ENCODE measurements at places on chromosomes 2 and 18.

GRCh38 chr2:32952761-32953476, 6.2 kb downstream of the LTBP1 start:
- no peaks in the 10 kb centered on the region for H3K4me1 ChIP-seq
- H3K36me3 ChIP-seq, result no peaks in the 10 kb centered on the region
- no peaks in the 10 kb centered on the region for H3K27me3 ChIP-seq
- no peak overlapping the region for H3K4me3 ChIP-seq

DNA sequence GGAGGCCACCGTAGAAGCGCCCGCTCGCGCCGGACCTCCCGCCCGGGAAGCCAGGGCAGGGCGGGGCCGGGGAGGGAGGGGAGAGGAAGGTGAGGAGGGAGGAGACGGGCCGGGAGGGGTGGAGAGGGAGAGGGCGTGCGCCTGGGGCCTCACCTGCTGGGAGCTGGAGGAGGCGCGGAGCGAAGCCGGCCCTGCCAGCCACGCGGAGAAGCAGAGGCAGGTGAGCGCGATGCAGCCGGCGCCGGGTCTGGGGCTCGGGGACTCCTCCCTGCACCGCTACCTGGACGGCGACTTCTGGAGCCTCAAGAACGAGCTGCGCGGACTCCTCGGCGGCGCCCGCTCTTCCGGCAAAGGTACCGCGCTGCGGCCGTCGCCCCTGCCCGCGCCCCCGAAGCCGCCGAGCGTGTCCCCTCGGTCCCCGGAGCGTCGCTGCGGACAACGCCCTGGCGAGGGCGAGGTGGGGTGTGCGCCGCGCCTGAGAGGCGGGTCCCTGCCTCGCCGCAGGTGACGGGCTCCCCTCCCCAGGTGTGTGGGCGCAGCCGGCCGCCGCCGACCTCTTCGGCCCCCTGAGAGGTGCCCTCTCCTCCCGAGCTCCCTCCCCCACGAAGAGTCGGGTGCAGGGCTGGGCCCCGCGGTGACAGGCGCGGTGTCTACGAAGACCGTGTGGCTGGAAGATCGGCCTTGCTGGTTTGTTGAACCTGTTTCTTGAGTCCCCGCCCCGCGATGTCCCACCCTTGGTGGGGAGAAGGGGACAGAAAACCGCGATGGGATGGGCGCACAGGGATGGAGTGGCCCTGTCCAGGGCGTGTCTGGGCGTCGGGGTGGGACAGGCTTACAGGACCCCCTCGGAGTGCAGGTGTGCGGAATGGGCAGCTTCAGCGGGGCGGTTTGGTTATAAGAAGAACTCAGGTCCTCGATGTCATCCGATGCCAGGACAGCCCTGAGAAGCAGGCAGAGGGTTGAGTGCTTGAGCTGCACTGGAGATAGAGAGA, at the start of gene ACOXL:
Gene ACOXL, plus strand, starts transcription at position 152 of the 992 bp plus-strand sequence. CDS start 35,817 bp downstream, outside the sequence.
- no peak for DNase-seq
- H3K4me3 ChIP-seq, result peak within 1 kb of the TSS; percentile 45
- no peak within 1 kb of the TSS for H3K27ac ChIP-seq
- no peaks in the 10 kb centered on the region for H3K36me3 ChIP-seq
- H3K4me1 ChIP-seq, result peaks cover 5% of the 10 kb centered on the region
- H3K27me3 ChIP-seq, result peaks cover 17% of the 10 kb centered on the region

GRCh38 chr2:231250698-231251097, 52.3 kb downstream of the ARMC9 start:
- no peaks in the 10 kb centered on the region for H3K27me3 ChIP-seq
- no peaks in the 10 kb centered on the region for H3K4me1 ChIP-seq
- H3K36me3 ChIP-seq, result no peaks in the 10 kb centered on the region
- DNase-seq, result no peak
- no peak overlapping the region for H3K4me3 ChIP-seq
- no peak overlapping the region for H3K27ac ChIP-seq

GRCh38 chr18:9335697-9336045, 1.1 kb downstream of the TWSG1 start:
- no peaks in the 10 kb centered on the region for H3K27me3 ChIP-seq
- peaks cover 8% of the 10 kb centered on the region for H3K4me1 ChIP-seq
- no peaks in the 10 kb centered on the region for H3K36me3 ChIP-seq
- no peak for DNase-seq
- H3K4me3 ChIP-seq, result peak overlapping the region; percentile 90
- H3K27ac ChIP-seq, result no peak overlapping the region

DNA sequence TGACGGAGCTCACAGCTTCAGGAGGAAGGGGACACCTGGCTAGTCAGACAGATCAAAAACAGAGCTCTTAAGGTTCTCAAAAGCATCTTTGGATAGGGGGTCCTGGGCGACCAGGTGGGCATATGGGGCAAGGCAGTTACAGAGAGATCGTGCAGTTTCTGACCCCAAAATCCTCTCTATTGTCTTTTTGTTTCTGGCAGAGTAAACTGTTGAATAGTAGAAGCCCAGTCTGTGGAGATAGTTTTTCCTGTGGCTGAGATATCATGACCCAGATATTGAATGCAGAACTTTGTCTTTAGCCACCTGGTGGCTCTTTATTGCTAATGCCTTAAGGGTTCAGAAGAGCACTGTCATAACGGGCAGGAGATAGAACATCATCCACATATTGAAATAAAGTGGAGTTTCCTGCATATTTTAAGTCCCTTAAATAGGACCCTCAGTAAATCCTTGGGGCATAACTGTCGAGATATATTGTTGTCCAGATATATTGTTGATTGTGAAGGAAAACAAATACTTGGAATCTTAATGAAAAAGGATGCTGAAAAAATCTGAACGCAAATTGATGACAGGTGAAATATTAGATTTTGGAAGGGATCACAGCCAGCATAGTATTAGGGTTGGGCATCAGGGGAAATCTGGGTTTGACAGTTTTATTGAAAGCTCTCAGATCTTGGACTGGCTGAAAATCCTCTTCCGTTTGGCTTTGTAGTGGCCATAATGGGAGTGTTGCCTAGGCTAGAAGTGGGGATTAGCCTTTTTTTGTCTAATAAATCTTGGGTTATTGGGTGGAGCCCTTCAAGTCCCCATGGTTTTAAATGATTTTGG, 14.1 kb upstream of the ZDBF2 start:
- no peak overlapping the region for H3K27ac ChIP-seq
- H3K36me3 ChIP-seq, result no peaks in the 10 kb centered on the region
- peaks cover 12% of the 10 kb centered on the region for H3K27me3 ChIP-seq
- H3K4me1 ChIP-seq, result no peaks in the 10 kb centered on the region
- no peak for DNase-seq

DNA sequence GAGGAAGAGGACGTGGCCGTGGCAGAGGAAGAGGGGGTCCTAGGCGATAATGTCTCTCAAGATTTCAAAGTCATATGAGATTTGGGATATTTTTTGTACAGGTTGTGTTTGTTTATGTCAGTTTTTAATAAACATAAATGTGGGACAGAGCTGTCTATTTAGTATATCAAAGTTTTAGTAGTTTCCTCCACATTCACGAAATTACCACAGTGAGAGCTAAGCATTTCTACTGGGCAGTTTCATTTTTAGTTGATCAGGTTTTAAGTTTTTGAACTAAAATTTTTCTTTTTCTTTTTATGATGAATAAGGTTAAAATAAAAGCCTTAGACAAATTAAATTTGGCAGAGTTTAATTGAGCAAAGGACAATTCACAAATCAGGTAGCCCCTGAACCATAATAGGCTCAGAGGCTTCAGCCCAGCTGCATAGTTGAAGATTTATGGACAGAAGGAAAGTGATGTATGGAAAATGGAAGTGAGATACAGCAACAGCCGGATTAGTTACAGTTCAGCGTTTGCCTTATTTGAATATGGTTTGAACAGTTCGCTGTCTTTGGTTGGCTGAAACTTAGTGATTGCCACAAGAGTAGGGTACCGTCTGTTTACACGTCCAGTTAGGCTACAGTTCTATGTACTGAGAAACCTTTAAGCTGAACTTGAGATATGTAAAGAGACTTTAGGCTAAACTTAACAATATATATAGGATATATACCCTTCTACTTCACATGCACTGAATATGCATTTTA, 17.1 kb downstream of the SNRPD1 start:
- H3K36me3 ChIP-seq, result peaks cover 36% of the 10 kb centered on the region
- no peak overlapping the region for H3K4me3 ChIP-seq
- peaks cover 12% of the 10 kb centered on the region for H3K4me1 ChIP-seq
- H3K27me3 ChIP-seq, result no peaks in the 10 kb centered on the region

- H3K4me1 ChIP-seq, result no peaks in the 10 kb centered on the region
- H3K36me3 ChIP-seq, result no peaks in the 10 kb centered on the region
- H3K27me3 ChIP-seq, result no peaks in the 10 kb centered on the region
These were observed 345.3 kb downstream of the EN1 start for GRCh38 chr2:118502106-118502505.

- DNase-seq, result no peak
- no peak overlapping the region for H3K4me3 ChIP-seq
- no peaks in the 10 kb centered on the region for H3K27me3 ChIP-seq
- no peak overlapping the region for H3K27ac ChIP-seq
- no peaks in the 10 kb centered on the region for H3K36me3 ChIP-seq
- H3K4me1 ChIP-seq, result no peaks in the 10 kb centered on the region
These were observed 126.5 kb downstream of the GPR39 start for GRCh38 chr2:132542953-132543569.
